ENCODE measurements at places on chromosomes 11 and 22.

- DNase-seq = no peak
Observed at GRCh38 chr11:111427471-111427912, 48.4 kb upstream of the POU2AF1 start.

GRCh38 chr11:72300268-72300667, 56.3 kb upstream of the PHOX2A start:
- no peak for DNase-seq

DNA sequence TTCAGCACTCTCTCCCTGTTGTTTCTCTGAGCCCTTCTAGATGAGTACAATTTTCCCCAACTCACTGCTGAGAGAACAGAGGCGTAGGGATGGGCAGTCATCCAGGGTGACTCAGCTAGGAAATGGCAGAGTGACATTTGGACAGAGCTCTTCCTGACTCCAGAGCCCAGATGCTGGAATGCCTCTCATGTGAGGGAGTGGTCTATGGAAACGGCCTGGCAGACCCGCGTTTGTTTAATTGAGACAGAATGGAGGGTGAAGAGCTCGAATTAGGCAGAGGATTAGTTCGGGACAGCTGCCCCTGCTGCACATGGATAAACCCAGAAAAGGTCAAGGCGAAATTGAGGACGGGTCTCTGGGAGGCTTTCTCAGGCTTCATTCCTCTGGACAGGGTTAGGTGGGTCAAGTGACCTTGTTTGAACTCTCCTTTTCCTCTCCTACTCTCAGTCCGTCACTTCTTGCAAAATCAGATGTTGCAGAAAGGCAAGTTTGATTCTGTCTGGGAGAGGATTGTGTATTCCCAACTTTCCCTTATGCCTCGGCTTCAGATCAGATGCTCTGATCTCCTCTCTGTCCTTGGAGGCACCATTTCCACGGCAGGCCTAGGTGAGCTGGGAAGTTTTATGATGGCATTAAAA, 7.6 kb upstream of the LMO2 start:
- no peak for DNase-seq

DNA sequence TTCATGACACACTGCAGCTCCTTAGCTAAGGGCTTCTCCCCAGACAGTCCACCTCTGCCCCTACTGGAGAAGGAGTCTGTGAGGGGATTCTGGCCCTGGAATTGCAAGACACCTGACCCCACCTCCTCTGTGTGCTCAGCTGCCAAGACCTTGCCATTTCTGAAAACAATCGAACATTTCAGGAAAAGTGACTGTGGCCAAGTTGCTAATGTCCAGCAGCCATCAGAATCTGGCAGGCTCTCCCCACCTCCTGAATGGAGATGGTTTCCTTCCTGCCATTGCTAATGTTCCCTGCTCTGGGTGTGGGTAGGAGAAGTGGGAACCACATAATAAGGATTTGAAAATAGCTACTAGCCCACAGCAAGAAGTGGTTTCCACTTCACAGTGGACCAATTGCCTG, 127.2 kb upstream of the ALX4 start:
- DNase-seq = no peak

DNA sequence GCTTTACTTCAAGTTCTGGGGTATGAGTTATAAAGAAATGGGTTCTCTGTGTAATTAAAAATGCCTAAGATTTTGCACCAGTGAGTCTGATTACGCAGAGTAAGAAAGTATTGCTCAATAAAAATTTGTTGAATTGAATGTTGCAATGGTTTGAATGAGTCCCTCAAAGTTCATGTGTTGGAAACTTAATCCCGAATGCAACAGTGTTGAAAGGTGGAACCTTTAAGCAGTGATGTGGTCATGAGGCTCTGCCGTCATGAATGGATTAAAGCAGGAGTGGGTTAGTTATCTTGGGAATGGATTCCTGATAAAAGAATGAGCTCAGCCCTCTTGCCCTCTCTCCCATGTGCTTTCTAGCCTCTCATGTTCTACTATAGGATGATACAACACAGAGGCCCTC, 52.6 kb upstream of the SESN3 start:
- DNase-seq = no peak

- DNase-seq = no peak
Observed at GRCh38 chr11:26730414-26731083, 8.7 kb upstream of the SLC5A12 start.

DNA sequence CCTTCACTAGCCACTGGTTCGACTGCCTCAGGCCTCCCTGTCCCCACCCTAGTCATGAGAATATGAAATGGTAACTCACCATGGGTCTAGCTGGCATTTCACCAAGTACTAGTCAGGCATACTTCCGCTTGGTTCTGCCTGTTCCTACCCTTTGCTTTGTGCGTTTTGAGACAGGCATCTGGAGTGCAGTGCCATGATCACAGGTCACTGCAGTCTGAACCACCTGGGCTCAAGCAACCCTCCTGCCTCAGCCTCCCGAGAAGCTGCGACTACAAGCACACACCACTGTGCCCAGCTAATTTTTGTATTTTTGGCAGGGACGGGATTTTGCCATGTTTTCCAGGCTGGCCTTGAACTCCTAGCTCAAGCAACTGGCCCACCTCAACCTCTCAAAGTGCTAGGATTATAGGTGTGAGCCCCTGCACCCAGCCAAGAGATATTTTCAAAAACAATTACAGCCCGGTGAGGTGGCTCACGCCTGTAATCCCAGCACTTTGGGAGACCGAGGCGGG, 14.1 kb downstream of the HRAS start:
- DNase-seq = no peak

- no peak for DNase-seq
Observed at GRCh38 chr11:100647861-100648260, 39.2 kb upstream of the ARHGAP42 start.

DNA sequence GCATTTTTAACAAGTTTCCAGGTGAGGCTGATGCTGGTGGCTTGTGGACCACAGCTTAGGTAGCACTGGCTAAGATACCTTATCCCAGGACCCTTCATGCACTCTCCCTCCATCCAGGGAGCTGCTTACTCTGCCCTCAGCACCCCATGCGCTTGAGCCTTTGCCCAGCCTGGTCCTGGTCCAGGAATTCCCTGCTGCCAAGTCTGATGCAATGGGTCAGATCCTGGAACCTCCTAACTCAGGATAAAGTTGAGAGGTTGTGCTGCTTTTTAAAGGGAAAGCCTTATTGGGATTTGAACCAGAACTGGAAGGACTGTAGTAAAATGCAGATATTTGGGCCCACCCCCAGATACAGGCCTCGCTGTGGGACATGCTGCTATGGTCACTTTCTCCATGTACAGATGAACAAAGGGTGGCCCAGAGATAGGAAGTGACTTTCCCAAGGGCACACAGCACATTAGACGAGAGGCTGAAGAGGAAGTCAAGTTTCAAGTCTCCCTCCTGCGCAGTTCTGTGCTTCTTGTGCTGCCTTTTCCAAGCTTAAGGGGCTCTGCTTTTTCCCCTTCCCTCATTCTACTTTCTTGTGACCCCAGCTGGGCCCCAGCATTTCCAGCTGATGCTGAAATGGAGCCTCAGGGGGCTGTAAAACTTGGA, 824 bp upstream of the LGALS12 start:
- no peak for DNase-seq

- no peak for DNase-seq
Observed at GRCh38 chr11:87173185-87174039, 135.7 kb downstream of the TMEM135 start.

- no peak for DNase-seq
Observed at GRCh38 chr22:38782402-38783094, 11.4 kb downstream of the DNAL4 start.

- peak; percentile 95 for DNase-seq
Observed at GRCh38 chr11:130069659-130070108, at the start of gene APLP2. Gene APLP2, plus strand, starts transcription at chr11:130069894. Its CDS starts 84 bp downstream, at chr11:130069978.

DNA sequence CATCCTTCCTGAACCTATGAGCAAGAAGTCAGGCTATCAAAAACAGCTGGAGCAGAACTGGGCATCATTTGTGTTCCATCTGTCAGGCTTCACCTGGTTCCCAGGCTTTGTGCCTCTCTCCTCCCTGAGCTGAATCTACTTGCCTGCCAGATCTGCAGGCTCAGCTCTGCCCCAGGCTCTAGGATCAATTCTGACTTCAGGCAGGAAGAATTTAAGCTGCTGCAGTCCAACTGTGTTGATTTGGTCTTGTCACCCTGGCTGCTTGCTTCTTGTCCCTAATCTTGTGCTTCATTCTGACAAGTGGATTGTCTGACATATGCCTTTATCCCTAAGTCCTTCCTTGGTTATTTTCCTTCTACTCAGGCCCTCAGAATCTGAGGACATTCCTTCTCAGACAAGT, 31.6 kb upstream of the CADM1 start:
- DNase-seq = no peak

DNA sequence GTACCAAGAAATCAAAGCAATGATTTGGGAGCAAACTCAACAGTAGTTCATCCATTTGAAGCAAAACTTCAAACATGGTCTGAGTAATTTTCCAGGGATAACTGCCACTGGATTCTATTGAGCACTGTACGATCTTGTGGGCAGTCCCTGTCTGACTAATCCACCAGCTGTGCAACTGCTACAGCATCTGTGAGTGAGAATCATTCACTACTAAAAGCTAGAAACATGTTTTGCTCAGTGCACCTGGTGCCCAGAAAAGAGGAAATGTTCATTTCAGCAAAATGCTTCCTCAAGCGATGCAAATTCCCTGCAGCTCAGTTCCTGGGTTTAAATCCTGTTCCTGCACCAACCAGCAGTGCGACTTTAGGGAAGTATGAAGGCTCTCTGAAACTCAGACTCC, 1077.9 kb downstream of the DLG2 start:
- no peak for DNase-seq

GRCh38 chr11:64792482-64792881, 10.5 kb downstream of the MAP4K2 start:
- DNase-seq = no peak

- DNase-seq = peak; percentile 16
Observed at GRCh38 chr11:8610532-8611116, 16.6 kb upstream of the STK33 start.

DNA sequence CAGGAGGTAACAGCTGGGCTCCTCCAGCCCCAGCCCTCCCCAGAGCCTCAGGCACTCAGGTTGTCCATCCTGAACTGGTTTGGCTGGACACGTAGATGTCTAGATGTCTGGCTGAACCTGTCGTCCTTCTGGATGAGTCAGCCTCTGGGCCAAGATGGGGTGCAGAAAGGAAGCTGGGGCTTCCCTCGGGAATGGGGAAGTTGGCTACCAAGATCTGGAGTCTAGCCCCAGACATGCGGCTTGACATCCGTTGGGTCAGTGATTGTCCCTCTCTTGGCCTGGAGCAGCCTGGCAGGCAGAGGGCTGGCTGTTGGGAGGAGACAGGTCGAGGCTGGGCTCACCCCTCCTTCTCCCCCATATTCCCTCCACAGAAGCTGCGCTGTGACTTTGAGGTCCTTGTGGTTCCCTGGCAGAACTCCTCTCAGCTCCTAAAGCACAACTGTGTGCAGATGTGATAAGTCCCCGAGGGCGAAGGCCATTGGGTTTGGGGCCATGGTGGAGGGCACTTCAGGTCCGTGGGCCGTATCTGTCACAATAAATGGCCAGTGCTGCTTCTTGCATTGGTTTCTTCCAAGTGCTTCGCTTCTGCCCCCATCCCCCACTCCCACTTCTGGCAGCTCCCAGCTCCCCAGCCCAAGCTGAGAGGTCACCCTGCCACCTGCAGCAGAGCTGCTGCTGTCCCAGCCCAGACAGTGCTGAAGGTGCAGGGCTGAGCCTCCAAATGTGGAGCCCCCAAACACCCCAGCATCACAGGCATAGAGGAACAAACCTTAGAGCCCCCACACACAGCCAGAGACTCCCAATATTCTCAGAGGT, 1.3 kb downstream of the CST6 start:
- no peak for DNase-seq

DNA sequence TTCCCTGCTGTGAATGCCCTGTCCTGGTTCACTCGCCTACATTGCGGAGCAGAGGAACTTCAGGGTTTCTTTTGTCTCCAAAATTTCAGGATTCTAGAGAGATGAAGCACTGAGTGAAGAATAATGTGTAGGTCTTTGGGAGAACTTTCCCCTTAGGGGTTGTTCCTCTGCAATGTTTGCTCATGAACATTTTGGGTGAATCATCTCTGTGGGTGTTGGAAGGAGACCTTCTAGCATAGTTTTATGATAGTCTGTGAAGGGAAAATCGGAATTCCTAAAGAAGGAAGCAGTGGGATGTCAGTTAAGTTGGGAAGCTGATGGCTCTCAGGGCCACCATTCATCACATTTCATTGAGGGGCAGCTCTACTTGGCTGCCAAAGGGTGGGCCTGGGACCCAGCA, 64.8 kb downstream of the MIAT start:
- no peak for DNase-seq

- DNase-seq = no peak
Observed at GRCh38 chr11:74000307-74001133, 8.4 kb downstream of the UCP3 start.

DNA sequence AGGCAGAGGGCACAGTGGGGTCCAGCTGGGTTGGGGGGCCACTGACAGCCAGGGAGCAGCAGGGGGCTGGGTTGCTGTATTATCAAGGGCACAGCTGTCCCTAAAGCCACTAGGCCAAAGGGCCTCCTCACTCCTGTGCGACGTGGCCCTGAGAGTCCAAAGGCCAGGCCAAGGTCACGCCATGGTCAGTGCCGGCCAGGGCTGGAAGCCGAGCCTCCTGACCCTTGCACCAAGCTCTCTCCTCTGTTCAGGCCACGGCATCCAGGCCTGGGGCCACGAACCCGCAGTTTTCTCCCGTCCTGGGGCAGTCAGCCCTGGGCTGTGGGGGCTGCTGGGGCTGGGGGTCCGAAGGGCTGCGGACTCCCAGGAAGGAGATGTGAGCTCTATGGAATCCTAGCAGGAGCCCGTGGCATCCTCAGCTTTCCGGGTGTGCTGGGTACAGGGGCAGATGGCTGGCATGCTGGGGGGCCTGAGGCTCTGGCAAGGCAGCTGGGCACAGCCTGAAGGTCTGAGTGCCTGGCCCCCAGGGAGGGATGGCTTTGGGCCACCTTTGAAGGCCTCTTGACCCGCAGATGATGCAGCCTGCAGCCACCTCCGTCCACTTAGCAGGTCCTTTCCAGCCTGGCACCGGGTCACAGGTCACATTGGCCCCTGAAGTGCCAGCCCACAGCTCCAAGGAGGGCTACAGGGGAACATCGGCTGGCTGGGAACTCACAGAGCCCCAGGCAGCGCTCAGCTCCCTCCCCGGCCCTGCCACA, 17.3 kb upstream of the PPARA start:
- no peak for DNase-seq

DNA sequence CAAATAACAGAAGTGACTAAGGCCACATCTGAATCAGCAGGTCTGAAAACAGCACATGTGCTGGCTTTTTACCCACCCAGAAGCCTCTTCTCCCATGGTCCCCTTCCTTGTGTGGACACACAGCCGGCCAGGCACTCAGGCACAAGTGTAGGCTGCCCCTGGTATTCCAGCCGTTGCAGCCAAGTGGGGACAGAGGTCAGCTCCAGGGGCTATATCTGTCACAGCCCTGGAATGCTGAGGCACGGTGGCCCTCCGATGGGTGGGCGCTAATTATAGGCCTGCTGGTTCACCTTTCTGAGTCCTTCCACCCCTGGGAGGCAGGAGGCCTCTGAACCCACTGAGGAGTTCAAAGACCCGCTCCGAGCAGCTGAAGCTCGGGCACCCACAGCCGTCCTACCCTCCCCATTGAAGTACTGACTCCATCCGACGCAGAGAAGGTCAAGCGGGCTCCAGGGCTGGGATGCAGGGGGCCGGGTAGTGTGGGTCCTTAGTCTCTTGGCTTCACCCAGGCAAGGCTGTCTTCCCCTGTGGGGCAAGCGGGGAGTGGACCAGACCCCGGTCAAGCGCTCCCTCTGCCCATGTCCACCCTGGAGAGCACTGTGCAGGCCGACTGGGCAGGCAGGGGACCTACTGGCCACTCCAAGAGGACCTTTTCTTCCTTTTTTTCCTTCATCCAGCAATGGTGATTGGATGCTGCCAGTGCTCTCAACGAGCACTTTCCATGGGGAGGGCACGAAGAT, 14.3 kb downstream of the FGF3 start:
- DNase-seq = no peak

GRCh38 chr22:35489239-35489638, 51.4 kb upstream of the RASD2 start:
- DNase-seq = peak; percentile 87
